ENCODE measurements at places on chromosomes 2 and 18. TPM values are rescaled to one million over a fixed set of nuclear protein-coding genes. Genes with fewer than 3 reads are reported as not detected.

Gene CARF
- total RNA-seq, result 9.1 TPM

Gene FAM124B
- 1.3 TPM for total RNA-seq

Gene CNOT9
- total RNA-seq, result 58.1 TPM

Gene CNDP1
- total RNA-seq, result 0.27 TPM

Gene DPP10
- 15.1 TPM for total RNA-seq

Gene ACVR1
- total RNA-seq, result 36.3 TPM

Gene NEU2
- total RNA-seq, result not detected

Gene CCDC148
- 1.8 TPM for total RNA-seq

Gene ZNF892
- 21.1 TPM for total RNA-seq

Gene HOXD10
- not detected for total RNA-seq

Gene MTA3
- total RNA-seq, result 64.1 TPM

Data from glutamatergic neuron (in vitro differentiated cells).